ENCODE measurements at places on chromosomes 4 and X. TPM values are rescaled to one million over a fixed set of nuclear protein-coding genes. Genes with fewer than 3 reads are reported as not detected.

Gene CXCL11
- not detected for total RNA-seq

DNA sequence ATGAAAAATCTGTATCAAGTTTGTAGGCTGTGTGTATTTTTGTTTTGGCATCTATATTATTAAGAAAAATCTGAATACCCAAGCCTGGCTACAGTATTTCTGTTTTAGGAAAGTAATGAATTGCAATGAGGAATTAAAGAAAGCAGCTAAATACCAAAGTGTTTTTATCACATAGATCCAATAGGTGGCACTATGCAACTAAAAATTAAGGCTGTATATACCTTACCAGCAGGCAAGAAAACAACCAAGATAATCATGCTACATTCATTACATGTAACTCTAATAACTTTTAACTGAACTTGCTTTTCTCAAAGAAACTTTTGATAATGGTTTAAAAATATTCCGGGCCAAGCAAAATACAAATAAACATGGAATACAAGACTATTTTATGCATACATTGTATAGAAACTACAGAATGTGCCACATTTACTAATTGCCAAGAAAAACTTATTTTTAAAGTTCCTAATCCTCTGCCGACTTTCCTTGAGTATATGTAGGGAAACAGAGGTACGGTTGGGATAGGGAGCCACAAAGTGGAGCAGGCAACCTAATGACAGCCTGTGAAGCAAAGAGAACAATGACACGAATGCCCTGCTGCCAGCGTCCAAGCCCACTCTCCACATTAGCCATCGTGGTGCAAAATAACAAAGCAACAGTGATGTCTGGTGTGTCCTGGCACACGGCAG is 63.7 kb downstream of the SEC24D start:
- no peak for DNase-seq
- H3K4me1 ChIP-seq, result peaks cover 16% of the 10 kb centered on the region
- no peaks in the 10 kb centered on the region for H3K27me3 ChIP-seq
- H3K36me3 ChIP-seq, result no peaks in the 10 kb centered on the region

DNA sequence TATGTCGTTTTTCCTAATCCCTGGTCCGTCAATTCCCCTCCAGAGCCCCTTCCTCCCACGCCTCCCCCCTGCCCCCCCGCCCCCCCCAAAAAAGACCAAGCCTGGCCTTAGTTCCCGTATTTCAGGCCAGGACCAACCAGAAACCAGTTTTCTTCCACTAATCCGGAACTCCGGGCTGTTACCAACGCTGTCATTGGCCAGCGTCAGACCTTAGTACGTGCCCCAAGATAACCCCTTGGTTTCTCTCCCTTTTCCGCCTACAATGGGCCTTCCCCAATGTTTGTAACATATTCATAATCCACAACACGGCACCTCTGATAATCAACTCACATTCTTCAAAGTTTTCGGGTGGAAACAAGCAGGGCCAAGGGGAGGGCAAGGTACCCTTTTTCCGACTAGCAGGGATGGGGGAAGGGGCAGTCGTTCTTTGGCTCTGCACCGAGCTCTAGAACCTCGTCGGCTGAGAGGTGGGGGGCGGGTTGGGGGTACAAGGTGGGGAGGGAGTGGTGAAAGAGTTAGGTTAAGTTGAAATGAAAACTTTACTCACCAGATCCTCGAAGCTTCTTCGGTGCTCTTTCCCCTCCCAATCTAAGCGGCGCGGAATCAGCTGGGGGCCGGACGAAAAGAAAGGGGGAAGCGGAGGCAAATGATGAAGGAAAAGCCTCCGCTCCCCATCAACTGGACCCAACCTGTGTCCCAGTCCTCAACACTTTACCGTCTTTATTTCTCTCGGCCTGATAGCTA is 1.5 kb downstream of the BRWD3 start:
- H3K27ac ChIP-seq, result peak overlapping the region; percentile 87
- DNase-seq, result no peak
- H3K27me3 ChIP-seq, result no peaks in the 10 kb centered on the region

Gene FAT4
- 20.1 TPM for total RNA-seq

DNA sequence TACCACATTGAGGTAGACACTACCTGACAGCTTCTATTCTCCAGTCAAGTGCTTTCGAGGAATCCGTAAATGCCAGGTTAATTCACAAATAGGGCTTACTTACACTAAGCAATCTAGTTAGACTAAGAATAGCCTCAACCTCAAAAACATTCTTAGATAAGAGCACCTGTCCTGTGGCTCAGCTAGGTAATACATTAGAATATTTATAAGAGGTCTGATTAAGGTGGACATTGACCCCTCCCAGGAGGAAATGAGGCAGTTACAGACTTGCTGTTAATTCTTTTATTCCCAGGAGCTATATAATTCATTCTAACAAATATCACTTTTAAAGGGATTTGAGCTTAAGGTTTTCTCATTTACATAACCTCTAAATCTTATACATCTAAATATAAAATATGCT is 758.1 kb downstream of the GRID2 start:
- no peaks in the 10 kb centered on the region for H3K4me1 ChIP-seq
- no peak overlapping the region for H3K27ac ChIP-seq
- DNase-seq, result no peak
- H3K27me3 ChIP-seq, result no peaks in the 10 kb centered on the region

Gene SMIM31
- 1.7 TPM for total RNA-seq

DNA sequence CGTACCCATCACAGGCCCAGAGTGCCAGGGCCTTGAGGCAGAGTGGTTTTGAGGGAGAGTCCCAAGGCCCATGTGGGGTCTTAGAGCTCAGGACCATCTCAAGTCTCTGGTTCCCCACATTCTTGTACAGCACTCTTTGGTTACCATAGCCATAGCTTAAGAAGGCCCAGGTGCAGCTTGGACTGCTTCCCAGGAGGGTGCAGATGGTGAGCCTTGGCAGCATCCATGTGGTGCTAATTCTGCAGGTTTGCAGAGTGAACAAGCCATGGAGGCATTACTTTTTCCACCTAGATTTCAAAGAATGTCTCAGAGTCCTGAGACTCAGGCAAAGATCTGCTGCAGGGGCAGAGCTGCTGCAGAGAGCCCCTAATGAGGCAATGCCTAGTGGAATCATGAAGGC is 171.7 kb downstream of the STK32B start:
- H3K4me3 ChIP-seq, result no peak overlapping the region
- H3K27ac ChIP-seq, result no peak overlapping the region
- H3K27me3 ChIP-seq, result no peaks in the 10 kb centered on the region
- H3K4me1 ChIP-seq, result no peaks in the 10 kb centered on the region
- H3K36me3 ChIP-seq, result no peaks in the 10 kb centered on the region
- no peak for DNase-seq

DNA sequence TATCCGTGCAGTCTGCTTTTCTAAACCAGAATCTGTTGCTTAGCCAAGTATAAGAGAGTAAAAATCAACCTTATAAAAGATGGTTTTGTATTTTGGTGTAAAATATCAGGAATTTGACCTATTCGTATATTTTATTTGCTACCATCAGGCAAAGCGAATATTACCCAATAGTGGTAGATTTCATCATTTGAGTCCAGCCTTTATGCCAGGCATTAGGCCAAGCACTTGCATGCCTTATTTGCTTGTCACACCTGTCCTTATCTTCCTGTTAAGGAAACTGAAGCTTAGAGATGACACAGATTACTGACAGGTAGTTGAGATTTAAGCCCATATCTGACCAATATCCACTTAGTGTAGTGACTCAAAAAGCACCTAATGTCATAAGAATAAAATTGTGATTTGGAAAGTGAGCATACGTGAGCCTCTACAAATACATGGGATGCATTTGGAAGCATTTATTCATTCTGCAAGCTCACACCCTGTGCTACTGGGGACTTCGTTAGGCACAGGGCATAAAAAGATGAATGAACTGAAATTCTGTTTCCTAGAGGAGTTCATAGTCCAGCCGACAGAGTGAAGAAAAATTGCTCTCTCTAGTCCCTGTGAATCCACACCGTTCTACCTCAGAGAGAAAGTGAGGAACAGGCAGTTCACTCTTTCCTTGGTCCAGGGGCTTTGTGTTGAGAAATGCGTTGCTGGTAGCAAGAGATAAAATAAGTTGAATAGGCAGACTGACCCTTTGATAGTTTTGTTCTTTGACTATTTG is 2.3 kb upstream of the RNF212 start:
- no peak overlapping the region for H3K27ac ChIP-seq
- no peaks in the 10 kb centered on the region for H3K27me3 ChIP-seq
- no peaks in the 10 kb centered on the region for H3K36me3 ChIP-seq
- no peak overlapping the region for H3K4me3 ChIP-seq
- no peak for DNase-seq

GRCh38 chr4:73917081-73917501 is 47.9 kb downstream of the CXCL1 start:
- H3K4me1 ChIP-seq, result no peaks in the 10 kb centered on the region
- no peaks in the 10 kb centered on the region for H3K36me3 ChIP-seq
- H3K4me3 ChIP-seq, result no peak overlapping the region
- no peak for DNase-seq

- no peaks in the 10 kb centered on the region for H3K36me3 ChIP-seq
- DNase-seq, result no peak
- peaks cover 15% of the 10 kb centered on the region for H3K4me1 ChIP-seq
Measured at GRCh38 chr4:75662626-75663025, 10.6 kb downstream of the G3BP2 start.

Gene SMC1A
- total RNA-seq, result 49.2 TPM

DNA sequence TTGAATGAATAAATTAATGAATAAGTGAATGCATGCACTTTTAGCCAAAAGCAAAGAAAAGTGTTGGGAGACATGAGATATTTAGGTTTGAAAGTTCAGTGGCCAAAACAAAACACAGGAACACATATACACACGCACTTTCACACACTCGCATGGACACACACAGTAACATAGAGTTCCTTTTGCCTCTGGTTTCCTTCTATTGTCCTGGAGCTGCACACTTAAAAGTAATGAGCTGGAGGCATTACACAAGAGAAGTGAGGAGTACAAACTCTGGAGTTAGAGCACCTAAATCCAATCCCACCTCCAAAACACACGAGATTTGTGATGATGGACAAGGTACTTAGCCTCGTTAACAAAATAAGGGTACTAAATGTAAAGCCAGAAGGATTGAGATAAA is 18.7 kb downstream of the PPA2 start:
- H3K27me3 ChIP-seq, result no peaks in the 10 kb centered on the region
- no peaks in the 10 kb centered on the region for H3K4me1 ChIP-seq
- no peak overlapping the region for H3K4me3 ChIP-seq
- H3K36me3 ChIP-seq, result no peaks in the 10 kb centered on the region
- H3K27ac ChIP-seq, result no peak overlapping the region
- no peak for DNase-seq

GRCh38 chrX:2320580-2321327 is 180.0 kb downstream of the DHRSX start:
- no peaks in the 10 kb centered on the region for H3K36me3 ChIP-seq
- H3K4me3 ChIP-seq, result no peak overlapping the region
- H3K4me1 ChIP-seq, result no peaks in the 10 kb centered on the region
- peak; percentile 87 for DNase-seq
- H3K27me3 ChIP-seq, result no peaks in the 10 kb centered on the region
- H3K27ac ChIP-seq, result peak overlapping the region; percentile 72

DNA sequence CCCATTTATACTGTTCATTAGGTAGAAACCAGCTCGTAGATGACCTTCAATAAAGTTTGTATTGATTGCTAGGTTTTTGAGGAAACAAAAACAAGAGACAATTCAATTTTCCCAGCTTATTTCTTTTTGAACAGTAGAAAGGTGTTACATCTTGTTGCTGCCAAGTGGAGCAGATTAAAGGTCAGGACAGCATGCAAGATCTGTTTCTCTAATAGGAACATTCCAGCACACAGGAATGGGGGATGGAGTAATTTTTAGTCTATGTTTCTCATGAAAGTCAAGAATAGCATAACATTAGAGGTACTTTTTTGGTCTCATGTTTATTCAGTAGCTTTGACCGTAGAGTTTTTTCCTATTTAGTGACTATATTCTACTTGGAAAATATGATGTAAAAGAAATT is 132.4 kb downstream of the IL1RAPL1 start:
- H3K27ac ChIP-seq, result no peak overlapping the region
- H3K27me3 ChIP-seq, result no peaks in the 10 kb centered on the region
- H3K4me1 ChIP-seq, result no peaks in the 10 kb centered on the region
- no peaks in the 10 kb centered on the region for H3K36me3 ChIP-seq

GRCh38 chrX:133859860-133860259 is 125.5 kb downstream of the GPC3 start:
- H3K4me1 ChIP-seq, result no peaks in the 10 kb centered on the region
- H3K4me3 ChIP-seq, result no peak overlapping the region
- DNase-seq, result no peak
- no peaks in the 10 kb centered on the region for H3K27me3 ChIP-seq

Gene EVC2
- total RNA-seq, result 4.7 TPM

Gene SSX1
- total RNA-seq, result not detected

DNA sequence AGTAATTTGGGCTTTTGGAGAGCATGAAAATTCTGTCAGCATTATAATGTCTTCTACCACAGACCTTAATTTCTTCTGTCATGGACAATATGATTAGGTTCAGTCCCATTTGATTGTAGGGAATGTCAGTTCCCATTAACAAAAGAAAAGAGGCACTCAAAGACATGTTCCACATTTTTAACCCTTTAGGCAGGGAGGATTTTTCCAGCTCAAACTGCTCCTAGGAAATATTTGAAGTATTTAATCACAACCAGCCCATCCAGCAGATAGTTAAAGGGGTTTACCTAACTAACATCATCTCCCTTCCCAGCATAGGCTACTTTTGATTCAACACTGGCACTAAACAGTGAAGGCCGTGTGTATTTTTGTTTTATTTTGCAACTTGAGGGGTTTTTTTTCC is 256.0 kb downstream of the DHX15 start:
- no peak for DNase-seq
- no peaks in the 10 kb centered on the region for H3K36me3 ChIP-seq
- H3K4me3 ChIP-seq, result no peak overlapping the region
- H3K27me3 ChIP-seq, result no peaks in the 10 kb centered on the region
- no peaks in the 10 kb centered on the region for H3K4me1 ChIP-seq

Gene LAP3
- 84.9 TPM for total RNA-seq

Gene CXCL1
- total RNA-seq, result 14.7 TPM

Gene ENAM
- 0.17 TPM for total RNA-seq

- H3K27me3 ChIP-seq, result no peaks in the 10 kb centered on the region
- no peak for DNase-seq
- H3K27ac ChIP-seq, result no peak overlapping the region
- H3K4me1 ChIP-seq, result peaks cover 6% of the 10 kb centered on the region
Measured at GRCh38 chr4:23878246-23878891, 11.5 kb downstream of the PPARGC1A start.

GRCh38 chr4:107845681-107846080 is 20.9 kb downstream of the SGMS2 start:
- no peak for DNase-seq
- H3K27ac ChIP-seq, result no peak overlapping the region
- H3K27me3 ChIP-seq, result no peaks in the 10 kb centered on the region
- no peak overlapping the region for H3K4me3 ChIP-seq

GRCh38 chr4:152106113-152106763 is 345.4 kb upstream of the GATB start:
- H3K27me3 ChIP-seq, result no peaks in the 10 kb centered on the region
- no peaks in the 10 kb centered on the region for H3K4me1 ChIP-seq
- H3K36me3 ChIP-seq, result no peaks in the 10 kb centered on the region
- DNase-seq, result no peak
- no peak overlapping the region for H3K4me3 ChIP-seq

DNA sequence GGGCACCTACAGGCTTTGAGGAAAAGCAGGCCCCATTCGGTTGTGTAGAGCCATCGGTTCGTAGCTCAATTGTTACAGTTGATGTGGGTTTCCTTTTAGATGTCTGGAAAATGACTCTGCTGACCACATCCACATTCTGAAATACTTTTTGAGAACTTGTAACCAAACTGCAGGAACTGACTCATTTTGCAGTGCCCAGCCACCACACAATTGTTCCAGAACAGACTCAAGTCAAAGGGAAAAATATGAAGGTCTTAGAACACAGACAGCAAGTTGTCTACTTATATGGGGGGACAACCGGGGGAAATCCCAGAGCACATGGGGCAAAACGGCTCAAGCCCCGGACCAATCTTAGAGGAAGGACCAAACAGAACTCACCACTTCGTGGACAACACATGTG is 557.6 kb upstream of the DIPK2B start:
- peak overlapping the region; percentile 67 for H3K27ac ChIP-seq
- H3K4me3 ChIP-seq, result no peak overlapping the region
- DNase-seq, result no peak
- H3K36me3 ChIP-seq, result no peaks in the 10 kb centered on the region

Gene RAB39B
- 0.30 TPM for total RNA-seq

Data from upper lobe of left lung (tissue), 6 donors.